T1000 (cell line): ENCODE measurements at places on chromosomes 12 and 14.

DNA sequence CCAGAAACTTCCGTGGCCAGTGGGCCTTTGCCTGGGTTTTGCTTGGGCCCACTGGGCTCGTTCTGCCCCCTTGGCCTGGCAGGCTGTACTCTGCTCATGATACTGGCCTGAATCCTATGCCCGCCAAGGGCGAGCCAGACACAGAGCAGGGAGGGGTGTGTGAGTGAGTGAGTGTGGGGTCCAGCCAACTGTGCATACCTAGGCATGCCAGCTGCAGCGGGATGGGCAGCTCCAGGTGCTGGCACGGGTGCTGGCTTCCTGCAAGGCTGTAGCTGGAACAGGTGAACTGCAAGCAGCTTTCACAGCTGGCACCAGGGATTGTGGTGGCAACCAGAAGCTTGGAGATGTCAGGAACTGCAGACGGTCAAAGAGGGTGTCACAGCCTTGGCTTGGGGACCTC, 1276.4 kb downstream of the SLC16A7 start:
- no peak for DNase-seq

- no peak for DNase-seq
Measured at GRCh38 chr14:31945074-31945613, 132.0 kb upstream of the ARHGAP5 start.

GRCh38 chr14:47833011-47833410, 157.6 kb upstream of the MDGA2 start:
- no peak for DNase-seq

GRCh38 chr12:122003651-122004611, 17.8 kb upstream of the BCL7A start:
- no peak for DNase-seq

- DNase-seq = no peak
Measured at GRCh38 chr14:22282417-22282816, 306.6 kb downstream of the DAD1 start.

DNA sequence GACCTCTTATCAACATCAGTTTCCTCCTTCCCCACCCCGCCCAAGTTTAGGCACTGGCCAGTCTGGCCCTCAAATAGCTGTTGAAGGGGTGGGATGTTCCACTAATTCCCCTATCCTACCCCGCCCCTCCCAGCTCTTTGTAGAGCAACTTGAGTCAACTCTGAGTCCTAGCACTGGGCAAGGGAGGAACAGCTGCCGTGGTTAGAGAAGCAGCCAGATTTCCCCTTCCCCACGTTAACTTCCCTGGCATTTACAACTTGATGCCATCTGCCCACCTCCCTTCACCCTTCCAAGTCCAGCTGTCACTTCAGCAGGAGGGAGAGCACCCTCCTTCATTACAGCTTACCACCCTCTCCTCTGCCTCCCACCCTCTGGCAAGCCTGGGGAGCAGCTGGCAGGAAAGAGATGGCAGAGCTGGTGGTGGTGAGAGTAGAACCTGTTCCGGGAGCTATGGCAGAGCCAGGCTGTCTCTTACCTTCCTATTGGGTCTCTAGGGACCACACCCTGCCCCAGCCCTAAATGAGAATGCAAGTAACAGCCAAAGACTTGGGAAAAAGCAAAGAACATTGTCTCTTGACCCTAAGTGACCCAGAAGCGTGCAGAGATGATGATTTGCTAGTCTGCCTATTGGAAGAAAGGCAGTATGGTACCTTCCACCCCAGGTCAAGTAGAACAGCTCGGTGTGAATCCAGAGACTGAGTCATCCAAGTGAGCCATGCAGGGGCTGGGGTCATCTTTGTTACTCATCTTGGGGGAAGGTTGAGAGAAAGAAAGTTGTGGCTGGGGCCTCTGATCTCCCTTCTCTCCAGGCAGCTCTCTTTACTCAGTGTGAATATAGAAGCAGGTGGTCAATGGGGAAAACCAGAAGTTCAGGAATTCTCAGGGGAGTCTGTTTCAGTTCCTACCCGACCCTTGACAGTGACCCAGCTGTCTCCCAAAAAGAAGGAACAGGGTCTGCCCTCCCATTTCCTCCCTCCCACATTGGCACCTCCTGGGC, 1.5 kb downstream of the BLOC1S1 start:
- DNase-seq = no peak

- DNase-seq = no peak
Measured at GRCh38 chr14:42719391-42719790, 1112.7 kb downstream of the LRFN5 start.

DNA sequence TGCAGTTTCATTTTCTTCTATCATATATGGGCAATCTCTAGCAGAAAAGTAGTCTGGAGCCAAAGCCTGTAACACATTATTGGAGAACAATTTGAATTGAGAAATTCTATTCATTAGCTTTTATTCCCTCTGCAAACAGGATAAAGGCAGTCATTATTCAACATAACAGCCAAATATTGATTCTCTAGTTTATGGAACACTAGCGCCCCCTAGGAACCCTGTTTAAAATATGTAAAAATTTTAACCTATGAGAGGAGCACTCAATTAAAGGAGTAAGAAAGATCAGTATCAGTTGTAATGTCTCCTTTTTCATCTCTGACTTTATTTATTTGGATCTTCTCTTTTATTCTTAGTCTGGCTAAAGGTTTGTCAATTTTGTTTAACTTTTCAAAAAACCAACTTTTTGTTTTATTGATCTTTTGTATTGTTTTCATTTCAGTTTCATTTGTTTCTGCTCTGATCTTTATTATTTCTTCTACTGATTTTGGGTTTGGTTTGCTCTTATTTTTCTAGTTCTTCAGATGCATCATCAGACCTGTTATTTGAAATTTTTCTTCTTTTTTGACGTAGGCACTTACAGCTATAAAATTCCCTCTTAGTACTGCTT, 4.8 kb upstream of the LMNTD1 start:
- DNase-seq = no peak

- DNase-seq = no peak
Measured at GRCh38 chr12:109605599-109606228, 32.1 kb downstream of the MVK start.

GRCh38 chr14:20866963-20867362, 24.2 kb upstream of the RNASE3 start:
- DNase-seq = no peak

DNA sequence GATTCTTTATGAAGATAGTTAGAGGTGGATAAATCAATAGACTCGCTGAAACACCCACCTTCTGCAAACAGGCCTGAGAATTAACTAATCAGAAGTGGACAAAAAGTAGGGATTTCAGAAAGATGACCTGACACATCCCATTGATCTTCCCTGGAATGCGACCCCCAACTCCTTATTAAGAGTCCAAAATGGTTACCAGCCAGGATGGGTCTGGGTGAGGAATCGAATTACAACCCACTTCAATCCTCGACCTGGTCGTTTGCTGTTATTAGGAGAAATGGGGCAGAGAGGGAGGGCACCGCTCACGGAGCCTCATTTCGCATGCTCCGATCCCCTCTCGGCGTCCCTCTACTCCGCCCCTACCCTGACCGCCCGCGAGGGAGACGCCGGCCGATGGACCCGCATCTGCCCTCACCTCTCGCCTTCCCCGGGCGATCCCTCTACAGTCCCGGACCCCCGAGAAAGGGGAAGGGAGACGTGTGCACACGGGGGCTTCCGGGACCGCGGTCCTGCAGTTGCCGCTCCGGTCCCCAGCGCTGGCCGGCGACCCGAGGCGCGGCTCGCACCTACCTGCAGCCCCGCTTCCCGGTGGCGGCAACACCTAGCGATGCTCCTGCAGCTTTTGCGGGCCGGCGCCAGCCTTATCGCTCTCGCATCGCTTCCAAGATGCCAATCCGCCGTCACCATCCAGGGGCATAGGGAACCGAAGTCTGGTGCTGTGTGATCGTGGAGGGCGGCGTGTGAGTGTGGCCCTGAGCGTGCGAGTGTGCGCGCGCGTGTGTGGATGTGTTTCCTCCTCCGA, 69.3 kb upstream of the USP15 start:
- no peak for DNase-seq

GRCh38 chr14:94100847-94101246, 9.7 kb upstream of the IFI27 start:
- DNase-seq = peak; percentile 55

- DNase-seq = no peak
Measured at GRCh38 chr12:17076028-17076744, 470.2 kb upstream of the LMO3 start.

- no peak for DNase-seq
Measured at GRCh38 chr12:9781360-9781759, 20.7 kb upstream of the CD69 start.

DNA sequence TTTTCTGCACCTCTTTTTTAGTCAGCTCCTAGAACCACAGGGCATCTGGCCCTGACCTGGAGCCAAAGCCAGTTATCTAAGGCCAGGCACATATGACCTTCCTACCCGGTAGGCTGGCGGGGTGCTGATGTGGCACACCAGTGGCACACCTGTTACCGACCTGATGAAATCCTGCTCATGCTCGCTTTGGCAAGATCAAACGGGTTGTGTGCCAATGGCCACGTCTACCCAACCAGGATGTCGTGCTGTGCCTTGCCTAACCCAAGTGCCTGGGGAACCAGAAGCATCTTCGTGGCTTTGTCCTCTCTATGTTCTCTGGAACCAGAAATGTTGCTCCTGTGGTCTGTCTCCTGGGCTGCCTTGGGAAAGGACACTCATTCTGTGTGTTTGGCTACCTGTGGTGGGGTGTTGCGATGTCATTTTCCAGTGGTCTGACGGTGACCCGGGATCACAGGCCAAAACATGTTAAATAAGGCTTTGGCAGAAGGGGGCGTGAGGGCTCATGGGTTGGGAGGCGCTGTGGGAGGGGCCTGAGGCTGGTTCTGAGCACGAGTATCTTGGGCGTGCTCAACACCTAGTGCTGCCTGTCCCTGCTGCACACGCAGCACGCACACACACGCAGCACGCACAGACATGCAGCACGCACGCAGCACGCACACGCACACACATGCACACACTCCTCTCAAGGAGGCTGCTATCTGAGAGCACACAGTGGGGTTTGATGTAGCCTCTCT, 27.9 kb downstream of the CCNK start:
- no peak for DNase-seq

- no peak for DNase-seq
Measured at GRCh38 chr12:16307856-16308475, 30.5 kb upstream of the SLC15A5 start.

DNA sequence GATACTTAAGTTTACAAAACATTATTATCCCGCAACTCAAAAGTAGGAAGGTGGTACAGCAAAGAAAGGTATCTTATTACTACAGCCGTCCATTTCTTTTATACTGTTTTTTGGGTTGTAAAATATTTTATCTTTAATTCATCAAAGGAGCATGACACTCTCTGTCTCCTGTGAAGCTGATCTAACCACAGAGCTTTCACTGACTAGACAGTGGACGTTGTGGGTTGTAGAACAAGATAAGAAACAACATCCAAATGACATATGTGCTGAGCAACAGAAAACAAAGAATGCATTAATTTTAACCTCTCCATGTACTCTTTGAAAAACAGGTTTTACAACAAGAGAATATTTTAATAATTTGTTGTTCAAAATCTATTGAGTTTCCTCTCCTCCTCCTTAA, 195.9 kb upstream of the FBXO33 start:
- no peak for DNase-seq
